ENCODE measurements at places on chromosomes 4 and X.

- DNase-seq = no peak
Observed at GRCh38 chr4:40412866-40413795, 78.0 kb downstream of the CHRNA9 start.

GRCh38 chr4:98581126-98581525 is 77.3 kb downstream of the TSPAN5 start:
- DNase-seq = no peak

GRCh38 chr4:12439633-12440305 is 1011.1 kb upstream of the HS3ST1 start:
- no peak for DNase-seq

DNA sequence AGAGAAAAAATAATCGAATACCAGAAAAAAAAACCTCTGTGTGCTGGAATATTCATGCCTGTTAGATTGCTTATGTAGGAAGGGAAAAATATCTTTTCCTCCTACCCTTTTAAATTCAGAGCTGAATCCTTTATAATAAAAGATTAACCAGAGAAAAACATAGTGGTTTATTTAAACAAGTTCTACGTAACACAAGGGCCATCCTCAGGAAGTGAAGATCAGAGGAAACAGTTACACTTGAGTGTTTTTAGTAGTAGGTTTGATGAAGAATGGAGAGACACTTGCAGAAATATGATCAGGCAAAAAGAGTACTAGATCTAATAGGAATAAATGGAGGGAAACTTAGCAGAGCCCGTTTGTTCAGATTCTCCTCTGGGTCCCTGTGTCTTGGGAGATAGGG is 66.3 kb downstream of the TMEM156 start:
- DNase-seq = no peak

GRCh38 chrX:8939322-8939721 is 94.6 kb downstream of the FAM9B start:
- no peak for DNase-seq

DNA sequence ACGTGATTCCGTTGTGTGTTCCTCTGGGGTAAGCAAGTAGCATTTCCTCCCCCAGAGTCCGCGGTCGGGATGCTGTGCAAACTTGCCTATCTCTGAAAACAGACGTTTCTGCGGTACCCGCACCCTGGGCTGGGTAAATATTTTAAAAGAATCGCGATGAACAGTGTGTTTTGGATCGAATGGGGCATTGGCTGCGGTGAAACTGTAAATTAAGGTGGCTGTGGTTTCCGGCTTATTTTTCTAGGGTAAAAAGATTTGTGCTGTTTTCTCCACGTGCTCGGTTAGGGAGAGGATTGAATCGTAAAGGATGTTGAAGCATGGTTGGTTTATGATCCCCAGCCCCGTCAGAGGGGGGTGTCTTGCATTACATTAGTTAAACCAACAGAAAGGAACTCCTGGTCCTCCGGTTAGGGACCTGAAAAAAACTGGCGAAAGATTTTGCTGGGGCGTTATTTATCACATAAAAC is 1.2 kb downstream of the HHIP start:
- DNase-seq = no peak

GRCh38 chr4:167785523-167785922 is 306.8 kb upstream of the ANXA10 start:
- DNase-seq = no peak

DNA sequence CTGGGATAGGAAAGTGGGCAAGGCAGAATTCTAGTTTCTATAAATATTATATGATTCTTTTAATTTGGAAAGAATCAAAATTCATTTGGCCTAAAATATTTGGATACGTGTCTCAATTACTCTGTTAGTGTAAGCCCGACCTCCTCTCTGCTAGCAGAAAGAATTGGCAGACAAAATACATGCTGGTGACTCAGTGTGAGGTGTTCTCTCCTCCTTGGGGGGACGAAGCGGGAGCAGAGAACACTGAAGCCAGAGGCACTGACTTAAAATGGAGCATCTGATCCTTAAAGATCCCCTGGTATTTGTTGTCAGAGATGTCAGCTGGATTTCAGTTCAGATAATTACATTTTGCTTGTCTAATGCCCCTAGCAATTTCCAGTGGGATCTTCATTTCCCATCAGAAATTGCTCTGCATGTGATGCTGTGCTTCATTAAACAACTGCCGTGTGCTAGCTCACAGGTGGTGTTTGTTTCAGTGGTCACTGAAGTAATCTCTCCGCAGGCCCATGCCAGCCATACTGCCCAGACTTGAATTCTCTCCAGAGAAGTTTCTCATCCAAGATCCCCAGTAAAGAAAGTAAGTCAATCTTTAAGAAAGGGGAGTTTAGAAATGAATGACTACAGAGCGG is 188.7 kb upstream of the TLL1 start:
- no peak for DNase-seq

DNA sequence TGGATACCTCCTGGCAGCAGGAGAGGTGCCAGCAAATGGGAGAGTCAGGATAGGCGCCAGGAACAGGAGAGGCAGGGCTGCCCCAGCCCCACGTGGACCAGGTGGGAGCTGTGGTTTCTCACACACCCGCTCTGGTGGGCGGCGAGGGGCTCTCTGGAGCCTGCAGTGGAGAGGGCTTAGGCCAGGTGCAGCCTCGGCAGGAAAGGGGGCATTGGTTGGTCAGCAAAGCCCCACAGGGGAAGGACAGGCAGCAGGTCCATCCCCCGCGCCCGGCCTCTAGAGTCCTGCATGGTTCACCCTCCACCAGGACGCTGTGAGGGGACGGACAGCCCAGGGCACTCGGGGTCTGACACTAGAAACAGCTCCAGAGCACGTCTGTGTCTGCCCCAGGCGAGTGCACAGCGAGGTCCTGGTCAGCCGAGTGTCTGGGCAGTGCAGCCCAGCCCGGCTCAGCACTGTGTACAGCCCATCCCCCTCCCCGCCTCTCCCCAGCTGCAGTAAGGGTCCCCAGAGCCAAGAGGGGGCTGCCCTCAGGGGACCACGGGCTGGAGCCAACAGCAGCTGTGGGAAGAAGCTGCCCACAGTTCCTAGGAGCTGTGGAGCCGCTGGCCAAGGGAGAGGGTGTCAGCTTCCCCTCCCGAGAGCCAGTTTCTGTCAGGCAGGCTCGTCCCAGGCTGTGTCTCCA is 8.2 kb downstream of the ATP5ME start:
- no peak for DNase-seq

DNA sequence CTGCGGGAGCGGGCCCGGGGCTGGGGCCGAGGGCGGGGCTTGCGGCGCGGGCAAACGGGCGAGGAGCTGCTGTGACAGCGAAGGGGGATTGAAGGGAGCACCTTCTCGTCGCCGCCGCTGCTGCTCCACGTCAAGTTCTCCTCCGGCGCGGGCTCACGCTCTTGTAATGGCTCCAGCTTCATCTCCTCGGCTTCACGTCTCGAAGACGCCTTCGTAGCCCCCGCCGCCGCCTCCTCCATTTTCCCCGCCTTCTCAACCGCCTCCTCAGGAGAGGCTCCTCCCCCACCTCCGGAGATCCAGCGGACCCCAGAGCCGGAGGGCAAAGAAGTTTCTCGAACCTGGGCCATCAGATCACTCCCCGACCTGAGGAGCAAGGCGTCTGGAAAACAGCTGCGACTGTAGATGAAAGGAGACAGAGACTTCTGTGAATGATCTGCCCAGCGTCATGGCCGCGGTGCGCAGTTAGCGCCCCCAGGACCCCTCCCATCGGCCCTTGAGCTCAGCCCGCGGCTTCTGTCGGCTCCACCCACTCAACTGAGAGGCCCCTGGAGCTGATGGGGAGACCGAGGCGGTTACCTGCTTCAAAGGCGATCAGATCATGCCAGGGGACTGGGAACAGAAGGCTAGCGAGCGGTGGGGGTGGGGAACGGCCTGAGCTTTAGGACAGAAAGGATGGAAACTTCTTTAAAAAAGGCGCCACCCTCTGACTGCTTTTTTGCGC is 895 bp downstream of the USP51 start:
- DNase-seq = peak; percentile 20

- DNase-seq = no peak
Observed at GRCh38 chr4:70589785-70590184, 2.3 kb upstream of the AMBN start.

- no peak for DNase-seq
Observed at GRCh38 chr4:63036159-63036866, 1372.9 kb downstream of the TECRL start.

DNA sequence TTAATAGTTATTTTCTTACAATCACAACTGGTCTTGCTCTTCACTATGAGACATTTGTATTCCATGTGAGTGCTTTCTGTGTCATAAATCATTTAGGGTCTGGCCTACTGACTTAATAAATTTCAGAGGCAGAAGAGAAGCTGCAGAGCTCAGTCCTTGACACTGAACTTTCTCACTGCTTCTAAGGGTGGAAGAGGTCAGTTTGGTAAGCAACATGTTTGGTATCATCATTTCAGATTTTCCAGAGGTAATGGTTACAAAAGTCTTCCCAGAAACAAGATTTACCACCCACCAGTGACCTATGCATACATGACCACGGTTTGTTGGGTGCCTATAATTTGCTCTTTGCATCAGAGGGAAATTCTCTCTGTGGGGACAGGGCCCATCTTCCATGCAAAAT is 148.6 kb downstream of the NR3C2 start:
- no peak for DNase-seq

DNA sequence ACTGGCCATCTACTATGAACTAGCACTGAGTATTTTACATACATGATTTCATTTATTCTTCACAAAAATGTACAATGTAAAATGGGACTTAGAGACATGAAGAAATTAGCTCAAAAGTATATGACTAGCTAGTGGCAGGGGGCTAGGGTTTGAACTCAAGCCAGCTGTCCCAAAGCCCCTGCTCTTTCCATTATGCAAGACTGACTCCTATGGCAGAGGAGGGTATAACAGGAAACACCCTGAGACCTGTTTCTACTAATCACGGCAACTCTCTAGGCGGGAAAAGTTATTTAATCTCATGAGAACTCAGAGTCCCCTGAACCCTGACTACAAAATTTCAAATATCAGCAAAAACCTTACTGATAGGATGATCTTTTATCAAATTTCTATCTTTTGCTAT is 150.6 kb downstream of the PRDM5 start:
- DNase-seq = no peak

DNA sequence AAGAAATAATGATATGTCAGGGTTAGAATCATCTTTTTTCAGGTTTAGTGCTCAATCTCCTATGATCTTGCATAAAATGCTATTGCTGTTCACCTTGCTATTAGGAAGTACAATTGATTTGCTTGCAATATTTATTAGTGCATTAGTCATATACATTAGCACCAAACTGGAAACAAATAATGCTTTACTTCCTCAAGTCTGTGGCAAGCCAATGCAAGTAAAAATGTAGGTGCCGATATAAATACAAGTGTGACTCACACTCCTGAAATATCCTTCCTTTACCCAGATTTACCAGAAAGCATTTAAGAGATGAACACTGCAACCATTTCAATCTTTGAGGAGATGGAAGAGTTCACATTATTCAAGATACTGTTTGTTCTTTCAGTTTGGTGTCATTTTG is 1487.7 kb upstream of the ADGRL3 start:
- no peak for DNase-seq

DNA sequence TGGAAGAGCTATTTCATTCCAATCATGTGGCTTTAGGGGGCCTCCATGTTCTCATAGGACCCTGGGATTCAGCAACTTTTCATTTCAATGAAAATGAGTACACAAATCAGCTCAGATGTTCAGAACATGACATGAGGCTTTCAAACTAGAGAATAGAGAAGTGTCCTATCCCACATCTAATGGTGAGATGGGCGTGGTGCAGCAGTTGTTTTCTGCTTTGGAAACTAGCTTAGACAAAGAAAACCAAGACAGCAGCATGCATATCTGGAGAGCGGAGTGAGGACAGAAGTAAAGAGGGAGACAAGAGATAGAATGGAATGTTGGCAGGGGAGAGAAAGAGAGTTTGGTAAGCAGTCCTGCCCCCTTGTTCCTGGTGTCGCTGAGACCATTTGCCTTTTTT is 1009.1 kb upstream of the IGFBP7 start:
- DNase-seq = no peak

GRCh38 chrX:19887911-19888879 is 795 bp upstream of the SH3KBP1 start:
- no peak for DNase-seq

DNA sequence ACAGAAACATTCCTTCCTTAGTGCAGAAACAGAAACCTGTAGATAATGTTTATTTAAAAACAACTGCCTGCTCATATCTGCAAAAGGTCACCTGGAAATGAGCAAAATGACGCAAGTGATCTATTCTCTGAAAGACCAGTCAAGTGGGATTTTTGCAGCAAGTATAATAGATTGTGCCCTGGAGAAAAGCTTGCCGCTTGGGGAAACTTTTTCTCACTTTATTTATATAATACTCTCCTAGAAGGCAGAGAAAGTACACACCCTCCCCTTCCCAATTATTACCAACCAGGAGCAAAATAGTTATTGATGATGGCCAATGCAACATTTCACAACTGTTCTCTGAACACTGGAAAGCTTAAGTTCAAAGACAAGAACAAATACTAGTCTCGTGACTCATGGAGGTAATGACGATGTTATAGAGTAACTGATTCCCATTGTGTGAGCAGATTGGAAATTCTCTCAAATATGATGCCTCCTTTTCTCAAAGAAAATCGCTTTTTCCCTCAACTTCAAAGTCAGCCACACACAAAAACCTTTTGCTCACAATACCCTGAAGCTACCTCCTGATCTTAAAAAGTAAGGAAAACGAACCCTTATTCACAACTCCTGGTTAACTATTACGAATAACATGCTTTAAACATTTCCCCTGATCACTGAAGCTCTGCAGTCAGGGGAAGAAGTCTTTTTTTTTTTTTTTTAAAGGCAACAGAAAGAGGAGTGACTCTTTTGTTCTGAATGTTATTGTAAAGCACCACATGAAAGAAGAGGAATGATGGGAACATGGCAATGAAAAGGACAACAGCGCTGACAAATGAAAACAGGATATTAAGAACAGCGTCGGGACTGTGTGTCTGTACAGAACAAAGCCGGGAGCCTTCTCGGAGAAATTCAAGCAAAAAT is 41.0 kb downstream of the MID1 start:
- DNase-seq = no peak

GRCh38 chr4:41879552-41879951 is 55.7 kb upstream of the TMEM33 start:
- no peak for DNase-seq

DNA sequence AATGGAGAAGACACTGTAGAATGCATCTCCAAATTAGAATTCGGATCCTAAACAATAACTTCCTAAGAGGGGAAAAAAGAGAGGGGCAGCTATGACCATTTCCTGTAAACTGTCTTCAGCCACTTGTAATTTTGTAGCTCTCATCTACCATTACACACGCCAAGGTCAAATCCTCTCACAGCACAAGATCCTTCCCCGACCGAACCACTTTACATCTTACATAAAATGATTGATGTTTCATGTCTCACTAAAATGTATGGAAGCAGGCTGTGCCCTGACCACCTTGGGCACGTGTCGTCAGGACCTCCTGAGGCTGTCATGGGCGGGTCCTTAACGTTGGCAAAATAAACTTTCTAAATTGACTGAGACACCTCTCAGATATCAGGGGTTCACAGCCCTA is 24.1 kb upstream of the PBDC1 start:
- DNase-seq = no peak

GRCh38 chr4:68617003-68617698 is 41.0 kb upstream of the UGT2B17 start:
- no peak for DNase-seq

GRCh38 chrX:14398725-14399124 is 130.6 kb upstream of the GLRA2 start:
- DNase-seq = no peak

Measured in stimulated activated CD4-positive, alpha-beta T cell treated with anti-CD3 and anti-CD28 coated beads, TNF-alpha, amount 100 ng/mL, for 1 hour (primary cell).